GM12878 (cell line): ENCODE measurements at places on chromosomes 2 and 18.

- no peak for DNase-seq
These were observed 89.4 kb downstream of the SCN3A start for GRCh38 chr2:165114346-165114939.

GRCh38 chr2:79041032-79041448, 15.5 kb downstream of the REG3G start:
- no peak for DNase-seq

GRCh38 chr2:232211743-232212686, 166.5 kb upstream of the ALPP start:
- no peak for DNase-seq

DNA sequence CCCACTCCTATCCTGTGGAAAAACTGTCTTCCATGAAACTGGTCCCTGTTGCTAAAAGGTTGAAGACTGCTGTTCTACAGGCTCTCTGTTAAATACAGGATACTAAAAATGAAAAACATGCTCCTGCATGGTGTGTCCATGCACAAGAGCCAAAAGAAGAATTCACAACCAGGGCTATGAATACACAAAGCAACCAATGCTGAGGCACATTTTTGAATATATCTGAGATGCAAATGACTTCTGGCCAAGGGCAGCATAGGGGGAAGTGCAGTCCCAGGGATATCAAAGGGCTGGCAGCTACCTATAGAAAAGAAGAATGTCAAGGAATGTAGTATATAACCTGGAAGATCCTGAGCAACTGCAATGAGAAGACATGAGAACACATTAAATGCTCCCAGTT, 6.6 kb downstream of the NEMP2 start:
- DNase-seq = no peak
